ENCODE measurements at places on chromosomes 11 and 22.

DNA sequence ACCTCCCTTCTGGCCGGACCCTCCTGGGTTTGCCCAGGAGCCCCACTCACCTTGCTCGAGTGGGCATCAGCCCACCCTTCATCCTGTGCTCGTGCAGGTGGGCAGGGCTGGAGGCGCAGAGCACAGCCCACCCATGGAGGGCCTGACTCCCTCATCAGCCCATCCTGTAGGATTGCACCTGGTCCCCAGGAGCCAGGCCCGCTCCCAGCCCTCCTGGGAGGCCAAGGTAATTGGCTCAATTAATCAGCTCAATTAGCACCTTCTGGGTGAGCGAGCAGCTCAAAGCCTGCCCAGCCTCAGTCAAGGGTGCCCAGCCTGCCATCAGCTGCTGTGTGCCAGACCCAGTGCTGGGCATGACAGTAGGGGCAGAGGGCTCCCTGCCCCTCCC is 58.1 kb upstream of the NECTIN1 start:
- DNase-seq: no peak

GRCh38 chr11:46987183-46987582 is 50.6 kb downstream of the CSTPP1 start:
- DNase-seq: no peak

DNA sequence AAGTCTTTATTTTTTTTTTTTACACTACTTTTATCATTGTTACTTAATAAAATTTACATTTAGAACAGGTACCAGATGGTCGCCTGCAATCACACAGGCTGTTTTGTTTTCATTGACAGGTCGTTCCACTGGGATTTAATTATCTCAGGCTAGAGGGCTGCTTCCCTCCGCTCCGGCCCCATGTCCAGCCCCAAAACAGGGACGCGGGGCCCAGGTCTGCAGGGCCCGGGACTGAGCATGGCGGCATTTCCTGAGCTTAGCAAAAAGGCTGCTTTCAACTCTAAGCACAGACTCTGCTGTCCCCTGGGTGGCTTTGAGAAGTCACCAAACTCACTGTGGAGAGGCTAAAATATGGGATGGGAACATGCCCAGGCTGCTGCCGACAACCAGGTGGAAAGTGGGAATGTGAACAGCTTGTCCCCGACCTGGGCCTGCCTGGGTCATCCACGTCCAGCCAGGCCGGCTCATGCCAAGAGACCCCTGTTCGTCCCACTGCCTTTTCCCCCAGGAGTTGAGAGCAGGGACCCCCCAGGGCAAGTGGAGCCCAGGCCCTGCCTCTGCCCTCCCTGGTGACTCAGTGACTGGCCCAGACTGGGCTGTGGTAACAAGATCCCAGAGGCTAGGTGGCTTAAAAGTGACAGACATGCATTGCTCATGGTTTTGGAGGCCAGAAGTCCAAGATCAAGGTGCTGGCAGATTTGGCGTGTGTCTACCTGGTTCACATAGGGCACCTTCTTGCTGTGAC is 150.0 kb downstream of the SHANK2 start:
- no peak for DNase-seq

- DNase-seq: no peak
Measured at GRCh38 chr22:28819253-28820096, 19.1 kb upstream of the XBP1 start.

DNA sequence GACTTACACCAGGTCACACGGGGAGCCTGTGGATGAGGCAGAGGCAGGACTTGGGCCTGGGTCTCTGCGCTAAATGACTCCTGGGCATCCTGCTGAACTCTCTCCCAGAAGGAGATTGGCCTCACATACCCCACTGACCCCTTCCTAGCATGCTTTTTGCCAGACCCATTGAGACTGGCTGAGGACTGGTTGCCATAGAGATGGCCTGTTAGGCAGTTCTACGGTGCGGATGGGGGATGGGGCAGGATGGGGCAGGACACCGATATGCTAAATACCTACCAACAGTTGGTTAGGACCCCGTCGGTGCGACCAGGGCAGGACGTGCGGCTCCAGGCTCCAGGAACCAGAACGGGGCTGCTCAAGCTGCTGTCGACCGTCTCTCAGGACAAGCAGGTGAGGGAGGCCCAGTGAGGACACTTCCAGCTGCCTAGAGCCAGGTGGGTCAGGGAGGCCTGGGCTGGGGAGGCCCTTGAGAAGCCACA is at the start of gene TSGA10IP:
TSGA10IP (plus strand) TSS at position 51 of the 482 bp plus-strand sequence; CDS start at position 247, 196 bp downstream.
- DNase-seq: no peak

Measured in HTR-8/SVneo (cell line).